ENCODE measurements at places on chromosomes 3 and 15.
A peak's percentile ranks its signal among the peaks of the same experiment; 100 is the strongest.

DNA sequence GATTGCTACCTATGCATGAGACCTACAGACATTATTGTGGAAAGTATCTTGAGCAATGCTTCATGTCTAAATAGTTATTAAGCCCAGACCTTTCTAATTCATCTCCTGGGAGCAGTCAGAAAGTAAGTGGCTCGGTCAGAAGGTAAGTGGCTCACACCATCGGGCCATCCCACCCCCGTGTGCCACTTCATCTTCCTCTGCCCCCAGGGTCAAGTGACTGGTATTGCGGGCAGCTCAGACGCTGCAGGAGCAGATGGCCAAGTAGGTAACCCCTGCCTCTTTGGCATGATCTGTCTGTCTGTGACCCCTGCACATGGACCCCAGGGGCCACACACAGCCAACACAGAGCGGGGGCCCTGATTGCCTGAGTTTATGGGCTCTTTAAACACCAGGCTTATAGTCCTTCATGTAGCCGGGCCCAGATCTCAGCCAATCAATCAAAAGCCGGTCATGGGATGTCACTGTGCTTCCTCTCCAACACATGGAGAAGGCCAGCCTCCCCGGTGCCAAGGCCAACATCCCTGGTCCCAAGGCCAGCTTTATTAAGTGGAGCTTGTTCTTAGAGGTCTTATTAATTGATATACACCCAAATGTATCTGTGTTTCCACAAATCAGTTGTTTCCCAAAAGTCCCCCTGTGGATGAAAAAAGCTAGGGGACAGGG lies 42.9 kb downstream of the LARP6 start:
- DNase-seq, result no peak

DNA sequence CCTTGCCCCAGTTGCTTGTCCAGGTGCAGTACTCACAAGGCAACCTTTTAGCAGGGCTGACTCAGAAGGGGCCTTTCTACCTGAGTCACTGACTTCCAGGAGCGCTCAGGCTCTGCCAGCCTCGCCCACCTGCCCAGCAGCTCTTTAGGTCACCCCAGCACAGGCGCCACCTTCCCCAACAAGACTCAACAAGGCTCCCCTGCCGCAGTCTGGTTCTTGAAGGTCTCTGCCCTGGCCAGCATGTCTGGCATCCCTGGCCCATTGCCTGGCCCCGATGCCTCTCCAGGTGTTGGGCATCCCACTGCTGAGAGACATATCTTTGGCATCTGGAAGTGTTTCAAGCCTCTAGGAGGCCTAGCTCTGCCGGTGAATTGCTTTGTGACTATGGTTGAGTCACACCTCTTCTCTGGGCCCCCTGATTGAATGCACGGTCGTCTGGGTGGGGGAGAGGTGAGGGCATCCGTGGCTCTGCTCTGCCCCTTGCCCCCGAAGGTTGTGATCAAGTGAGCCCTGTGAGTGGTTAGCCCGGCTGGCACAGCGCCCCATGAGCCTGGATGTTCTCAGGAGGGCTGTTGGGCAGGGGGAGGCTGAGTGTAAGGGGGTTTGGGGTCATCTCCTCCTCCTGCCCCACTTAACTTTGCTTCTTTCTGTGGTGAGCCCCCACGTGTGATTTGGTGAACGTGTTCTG lies 21.6 kb downstream of the SNX33 start:
- DNase-seq, result no peak

DNA sequence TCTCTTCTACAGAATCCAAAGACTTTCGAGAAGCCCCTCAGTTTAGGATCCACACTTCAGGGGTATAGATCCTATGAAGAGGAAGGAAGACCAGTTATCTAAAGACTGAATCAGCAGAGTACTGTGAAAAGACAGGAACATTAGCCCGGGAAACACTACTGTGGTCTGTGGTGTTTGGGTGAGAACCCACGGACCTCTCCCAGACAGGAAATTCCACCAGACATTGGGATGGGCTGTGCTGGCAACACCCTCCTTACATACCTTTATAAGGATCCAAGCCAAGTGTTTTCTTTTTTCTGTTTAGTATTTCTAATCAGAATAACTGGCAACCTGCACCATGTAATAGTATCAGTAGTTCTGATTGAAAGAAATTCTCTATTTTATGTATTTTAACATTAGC lies 14.1 kb downstream of the TMEM207 start:
- no peak for DNase-seq

DNA sequence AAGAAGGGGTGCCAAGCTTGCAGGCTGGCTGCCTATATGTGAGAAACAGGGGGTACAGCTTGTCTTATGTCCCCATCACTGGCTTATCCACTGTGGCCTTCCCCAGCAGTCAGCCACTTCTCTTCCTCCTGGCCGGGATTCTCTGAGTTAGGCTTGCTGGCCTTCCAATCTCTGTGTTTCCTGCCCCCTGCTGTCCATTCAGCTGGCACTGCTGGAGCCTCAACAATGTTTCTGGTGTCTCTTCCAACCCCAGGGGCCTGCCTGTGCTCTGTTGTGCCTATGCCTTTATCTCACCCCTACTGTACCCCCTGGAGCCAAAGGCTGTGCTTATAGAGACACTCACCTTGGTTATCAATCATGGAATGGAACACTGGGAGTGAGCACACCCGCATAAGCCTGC lies 36.5 kb downstream of the ANAPC13 start:
- no peak for DNase-seq

GRCh38 chr3:54939557-54940300 lies 11.9 kb upstream of the LRTM1 start:
- DNase-seq, result no peak

- no peak for DNase-seq
Observed at GRCh38 chr3:179071027-179071322, 634 bp downstream of the ZMAT3 start.

- DNase-seq, result no peak
Observed at GRCh38 chr3:59829527-59829926, 779.7 kb upstream of the CFAP20DC start.

- no peak for DNase-seq
Observed at GRCh38 chr3:25044762-25045710, 383.0 kb upstream of the RARB start.

DNA sequence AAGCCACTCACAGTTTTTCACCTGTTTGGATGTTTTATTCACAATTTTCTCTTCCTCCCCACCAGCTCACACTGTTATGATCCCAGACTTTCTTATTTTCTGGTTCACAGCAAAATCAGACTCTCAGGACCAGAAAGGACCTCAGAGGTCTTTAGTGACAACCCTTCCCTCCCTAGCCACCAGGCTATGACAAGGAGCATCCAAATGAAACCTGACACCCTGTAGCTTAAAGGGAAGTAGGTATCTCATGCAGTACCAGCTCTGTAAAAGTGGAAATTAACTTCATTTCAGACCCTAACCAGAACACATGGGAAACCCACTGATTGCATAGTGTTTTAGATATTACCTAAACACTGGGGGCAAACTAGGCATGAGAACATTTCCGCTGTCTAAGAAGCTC lies 45.3 kb downstream of the ATP13A5 start:
- DNase-seq, result no peak

GRCh38 chr3:113736548-113737089 lies 9.4 kb downstream of the NAA50 start:
- no peak for DNase-seq

DNA sequence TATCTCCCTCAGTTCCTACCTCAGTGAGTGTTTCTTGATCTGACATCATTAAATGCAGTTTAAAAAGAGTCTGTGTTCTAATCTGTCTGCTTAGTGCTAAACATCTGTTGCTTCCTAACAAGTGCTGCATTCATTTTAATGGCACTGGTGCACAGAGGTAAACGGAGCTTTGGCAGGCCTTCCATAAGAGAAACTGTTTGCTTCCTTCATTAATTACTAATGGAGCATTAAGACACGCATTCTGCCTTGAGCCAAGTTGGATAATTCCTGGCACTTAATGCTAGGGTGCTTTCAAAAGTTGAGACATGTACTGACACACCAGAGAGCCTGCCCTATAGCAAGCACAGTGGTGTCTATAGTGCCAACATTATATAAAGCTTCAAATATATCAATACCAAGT lies 34.7 kb downstream of the SCG5 start:
- DNase-seq, result no peak

DNA sequence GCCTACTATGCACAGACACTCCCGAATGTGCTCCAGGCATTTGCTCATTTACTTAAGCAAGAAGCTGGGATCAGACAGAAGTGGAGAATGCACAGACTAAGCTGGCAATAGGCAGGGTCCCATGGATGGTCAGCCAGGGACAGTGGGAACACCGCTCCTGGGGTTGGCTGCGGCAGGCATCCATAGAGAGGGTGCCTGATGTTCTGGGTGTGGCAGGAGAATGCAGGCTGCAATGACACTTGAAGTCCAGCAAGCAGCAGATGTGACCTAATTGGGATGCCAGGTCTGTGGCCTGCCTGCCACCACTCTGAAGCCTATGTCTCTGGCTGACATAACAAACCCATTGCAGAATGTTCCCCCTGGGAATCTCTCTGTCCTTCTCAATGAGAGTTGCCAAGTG lies 40.2 kb upstream of the SLC6A11 start:
- no peak for DNase-seq

DNA sequence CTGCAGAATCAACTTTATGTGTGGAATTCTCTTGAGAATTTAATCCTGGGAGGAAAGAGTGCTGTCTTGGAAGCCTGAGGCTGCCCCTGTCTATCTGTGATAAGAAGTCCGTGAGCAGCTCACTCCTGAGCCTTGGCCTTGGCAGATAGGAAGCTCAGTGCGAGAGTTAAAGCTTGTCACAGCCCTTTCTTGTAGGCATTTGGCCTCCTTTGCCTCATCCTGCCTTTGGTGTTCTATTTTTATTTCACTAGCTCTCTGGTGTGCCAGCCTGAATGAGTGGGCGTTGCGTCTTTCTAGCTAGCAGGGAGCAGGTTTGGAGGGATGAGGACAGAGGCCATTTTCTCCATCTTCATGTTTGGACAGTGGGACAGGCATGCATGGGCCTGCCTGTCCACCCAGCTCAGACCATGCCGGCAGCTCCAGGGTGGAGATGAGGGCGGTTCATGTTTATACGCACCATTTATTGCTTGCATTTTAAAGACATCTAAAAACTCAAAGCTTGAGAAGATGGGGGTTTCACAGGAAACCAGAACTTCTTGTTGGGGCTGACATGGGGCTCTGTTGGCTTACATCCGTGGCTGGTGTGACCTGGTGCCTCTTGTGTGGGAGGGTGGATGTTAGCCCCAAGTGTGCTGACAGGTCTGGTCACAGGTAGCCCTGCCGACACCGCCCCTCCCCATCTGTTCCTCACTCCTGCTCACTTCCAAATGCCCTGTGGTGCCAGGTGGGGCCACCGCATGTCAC lies 29.8 kb downstream of the IRAK2 start:
- peak; percentile 34 for DNase-seq

GRCh38 chr3:178712247-178712646 lies 176.0 kb downstream of the KCNMB2 start:
- DNase-seq, result no peak

DNA sequence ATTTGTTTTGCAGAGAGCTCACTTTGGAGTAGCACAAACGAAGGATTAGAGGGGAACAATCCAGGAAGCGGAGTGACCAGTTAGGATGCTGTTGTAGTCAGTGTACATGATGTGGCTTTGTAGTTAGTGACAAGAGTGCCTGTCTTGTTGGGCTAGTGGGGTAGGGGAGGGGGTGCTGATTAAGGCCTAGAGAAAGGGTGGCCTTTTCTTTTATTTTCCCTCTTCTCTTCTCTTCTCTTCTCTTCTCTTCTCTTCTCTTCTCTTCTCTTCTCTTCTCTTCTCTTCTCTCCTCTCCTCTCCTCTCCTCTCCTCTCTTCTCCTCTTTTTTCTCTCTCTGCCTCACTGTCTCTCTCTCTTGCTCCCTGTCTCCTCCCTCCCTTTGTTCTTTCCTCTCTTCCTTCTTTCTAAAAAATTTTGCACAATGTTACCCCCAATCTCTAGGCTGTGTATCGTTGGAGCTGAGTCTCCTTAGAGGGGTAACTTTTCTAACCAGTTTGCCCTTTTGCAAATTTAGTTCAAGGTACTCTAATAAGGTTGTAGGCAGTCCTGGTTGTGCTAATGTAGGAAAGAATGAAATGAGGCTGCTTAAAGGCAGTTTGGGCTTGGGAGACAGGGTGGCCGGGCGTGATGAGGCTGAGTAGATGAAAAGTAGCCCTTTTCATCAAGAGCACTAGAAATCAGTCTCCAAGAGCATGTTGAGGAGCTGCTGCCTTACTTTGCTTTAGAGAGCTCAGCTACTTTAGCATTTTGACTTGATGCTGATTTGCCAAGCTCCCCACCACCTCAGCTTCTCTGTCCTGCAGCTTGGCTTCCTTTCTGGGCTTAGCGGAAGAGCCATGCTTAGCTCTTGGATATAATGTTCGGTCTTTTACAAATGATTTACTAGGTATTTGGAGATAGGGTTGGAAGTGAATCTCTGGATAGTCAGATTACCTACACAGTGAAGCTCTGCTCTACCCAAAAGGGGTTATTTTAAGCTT lies 58.6 kb downstream of the SV2B start:
- no peak for DNase-seq

DNA sequence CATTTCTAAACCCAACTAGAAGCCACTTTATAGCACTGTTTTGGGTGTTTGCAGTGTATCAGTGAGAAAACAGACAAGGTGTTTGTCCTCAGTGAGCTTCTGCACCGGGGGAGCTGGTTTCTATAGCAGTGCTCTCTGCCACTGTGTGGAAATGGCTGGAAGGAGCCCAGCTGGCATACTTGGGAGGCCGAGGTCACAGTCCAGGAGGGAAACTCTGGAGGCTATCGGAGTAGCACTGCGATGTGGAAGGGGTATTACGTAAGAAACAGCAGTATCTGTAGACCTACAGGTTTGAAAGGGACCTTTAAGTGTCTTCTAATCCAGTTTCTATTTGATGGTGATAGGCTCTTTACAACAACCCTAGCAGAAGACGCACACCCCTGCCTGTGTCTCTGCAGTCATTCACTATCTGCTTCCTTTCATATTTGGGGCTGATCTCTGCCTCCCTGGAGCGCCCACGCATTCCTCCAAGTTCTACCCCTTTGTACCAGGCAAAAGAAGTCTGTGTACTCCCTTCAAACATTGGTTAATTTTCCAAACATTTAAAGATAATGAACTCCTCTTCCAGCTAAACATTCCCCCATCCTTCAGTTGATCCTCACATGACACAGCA lies 87.4 kb upstream of the ADAMTS17 start:
- no peak for DNase-seq

GRCh38 chr3:71549951-71550350 lies 33.6 kb downstream of the FOXP1 start:
- DNase-seq, result no peak

DNA sequence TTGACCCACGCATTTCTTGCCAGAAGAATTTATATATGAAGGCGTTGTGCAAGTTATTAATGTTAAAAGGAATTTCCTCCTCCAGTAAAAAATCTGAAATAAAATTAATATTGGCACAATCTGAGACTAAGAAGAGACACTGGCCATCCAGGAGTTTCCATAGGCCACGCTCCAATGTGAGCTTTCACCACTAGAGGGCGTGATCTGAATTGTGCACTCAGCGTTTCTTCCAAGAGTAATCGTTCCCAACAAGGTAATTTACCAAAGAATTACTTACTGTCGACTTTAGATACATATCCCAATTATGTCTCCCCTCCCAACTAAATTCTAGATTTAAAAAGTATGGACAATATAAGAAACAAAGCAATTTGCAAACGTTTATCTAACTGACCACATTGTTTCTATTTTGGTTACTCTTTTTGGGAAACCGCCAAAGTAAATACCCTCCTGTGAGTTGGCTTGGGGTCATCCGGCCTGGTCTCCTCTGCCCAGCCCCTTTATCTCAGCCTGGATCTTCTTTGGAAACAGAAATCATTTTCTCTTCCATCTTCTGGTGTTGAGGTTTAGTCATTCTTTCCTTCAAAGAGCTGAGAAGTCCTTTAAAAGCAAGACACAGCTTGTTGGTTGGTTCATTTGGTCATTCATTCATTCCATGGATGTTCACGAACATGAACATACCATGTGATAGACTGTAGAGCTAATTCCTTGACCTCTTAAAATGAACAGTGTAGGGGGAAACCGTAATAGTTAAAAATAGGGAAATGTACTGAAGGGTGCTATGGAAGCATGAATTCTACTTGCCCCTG lies 26.2 kb downstream of the POLR2M start:
- DNase-seq, result peak; percentile 31
